Activated naive CD8-positive, alpha-beta T cell treated with anti-CD3 and anti-CD28 coated beads for 36 hours (primary cell): ENCODE measurements at places on chromosomes 6 and 20.

GRCh38 chr6:79687759-79688158, 56.6 kb downstream of the SH3BGRL2 start:
- DNase-seq: no peak

- DNase-seq: peak; percentile 21
Observed at GRCh38 chr20:44211177-44212039, 837 bp upstream of the OSER1 start.

DNA sequence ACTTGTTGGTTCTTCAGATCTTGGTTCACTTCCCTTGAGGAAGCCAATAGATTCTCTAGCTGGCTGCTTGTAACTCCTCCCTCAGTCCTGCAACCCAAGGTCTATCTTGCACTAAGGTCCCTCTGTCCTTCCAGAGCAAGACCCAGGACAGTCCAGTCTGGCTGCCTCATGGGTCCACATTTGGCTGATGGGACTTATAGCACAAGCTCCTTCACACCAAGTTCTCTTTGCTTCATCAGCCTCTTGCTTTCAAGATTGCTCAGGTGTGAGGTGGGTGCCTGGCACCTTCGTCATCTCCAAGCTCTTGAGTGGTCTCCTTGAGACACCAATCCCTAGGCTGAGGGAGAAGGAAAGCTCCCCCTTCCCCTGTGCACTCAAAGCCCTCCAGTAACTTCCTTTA, 28.3 kb downstream of the NSFL1C start:
- no peak for DNase-seq

DNA sequence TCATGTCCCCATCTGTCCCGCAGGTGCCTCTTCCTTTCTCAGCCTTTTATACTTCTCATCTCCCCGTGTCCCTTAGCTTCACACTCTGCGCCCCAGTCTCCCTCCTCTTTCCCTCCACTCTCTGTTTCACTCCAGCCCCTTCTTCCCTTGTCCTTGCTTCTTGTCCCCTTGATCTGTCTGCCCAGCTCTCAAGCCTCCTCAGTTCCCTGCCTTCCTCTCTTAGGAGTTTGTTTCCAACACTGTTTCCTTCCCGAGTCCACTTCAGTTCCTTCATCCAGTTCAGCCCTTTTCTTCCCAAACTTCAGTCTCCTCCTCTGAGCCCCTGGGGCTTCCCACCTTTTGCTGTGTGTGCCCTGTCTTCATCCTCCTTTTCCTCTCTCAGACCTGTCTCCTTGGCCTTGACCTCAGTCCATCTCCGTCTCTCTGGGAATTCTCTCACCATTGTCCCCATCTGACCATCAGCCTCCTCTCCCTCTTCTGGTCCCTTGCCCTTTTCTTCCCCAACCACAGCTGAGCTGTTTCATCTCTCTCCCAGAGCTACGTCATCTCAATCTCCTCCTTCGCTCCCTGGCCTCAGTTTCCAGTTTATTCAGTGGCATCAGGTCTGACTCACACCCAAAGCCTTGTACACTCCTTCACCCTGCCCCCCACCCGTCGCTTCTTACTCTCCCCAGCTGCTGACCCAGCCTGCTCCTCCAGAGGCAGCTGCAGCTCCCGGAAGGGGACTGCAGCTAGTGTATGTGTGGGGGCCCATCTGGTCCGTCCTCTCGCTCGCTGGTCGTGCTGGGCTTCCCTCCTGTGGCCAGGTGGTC, 2.7 kb upstream of the DDR1 start:
- DNase-seq: no peak
